Aorta (tissue), 5 donors: ENCODE measurements at places on chromosomes 1 and 21. TPM values are rescaled to one million over a fixed set of nuclear protein-coding genes. Genes with fewer than 3 reads are reported as not detected.

DNA sequence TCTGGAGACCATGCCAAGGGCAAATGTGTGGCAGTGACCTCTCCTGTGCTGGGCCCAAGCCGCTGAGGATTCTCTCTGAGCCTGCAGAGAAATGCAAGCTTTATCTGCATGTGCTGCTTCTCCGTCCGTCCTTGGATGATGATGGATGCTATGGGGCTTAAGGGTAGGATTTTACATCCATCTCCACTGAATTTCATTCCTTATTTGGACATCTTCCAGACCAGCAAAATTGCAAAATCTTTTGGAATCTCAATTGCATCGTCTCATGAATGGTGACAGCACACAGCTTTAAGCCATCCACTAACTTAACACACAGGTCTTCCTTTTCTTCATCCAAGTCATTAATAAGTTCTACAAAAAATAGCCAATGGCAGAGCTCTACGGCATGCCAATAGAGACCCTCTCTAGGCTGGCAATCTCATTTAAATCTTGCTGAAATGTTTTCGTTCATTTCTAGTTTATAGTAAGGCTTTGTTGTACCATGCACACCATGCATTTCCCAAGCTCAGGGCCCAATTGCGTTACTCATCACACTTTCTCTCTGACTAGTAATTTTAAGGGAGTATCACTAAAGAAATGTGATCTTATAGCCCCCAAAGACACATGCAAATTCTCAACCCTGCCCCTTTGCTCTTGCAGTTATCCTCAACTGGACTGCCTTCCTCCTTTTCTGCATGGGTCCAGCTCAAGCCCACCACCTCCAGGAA is 11.1 kb downstream of the BATF3 start:
- no peak for DNase-seq

- DNase-seq, result no peak
Observed at GRCh38 chr1:52579415-52579814, 22.8 kb upstream of the GPX7 start.

GRCh38 chr1:162951553-162952315 is 90.8 kb upstream of the CCDC190 start:
- no peak for DNase-seq

GRCh38 chr1:181623850-181624249 is 140.5 kb downstream of the CACNA1E start:
- DNase-seq, result no peak

GRCh38 chr1:59556398-59556797 is 258.4 kb upstream of the HOOK1 start:
- no peak for DNase-seq

- no peak for DNase-seq
Observed at GRCh38 chr1:101200513-101200912, 36.3 kb upstream of the S1PR1 start.

TCEA3 gene
- 51.3 TPM for total RNA-seq

CDA gene
- 5.3 TPM for total RNA-seq
